ENCODE measurements at places on chromosomes 11 and 22.
A peak's percentile ranks its signal among the peaks of the same experiment; 100 is the strongest.

- DNase-seq, result no peak
These were observed 5.4 kb downstream of the GRK2 start for GRCh38 chr11:67271541-67272284.

GRCh38 chr11:45184640-45185039, 38.2 kb downstream of the PRDM11 start:
- no peak for DNase-seq

- DNase-seq, result no peak
These were observed 16.4 kb upstream of the OR5AL1 start for GRCh38 chr11:56396047-56396446.

- peak; percentile 85 for DNase-seq
These were observed 100.3 kb upstream of the AKIP1 start for GRCh38 chr11:8810540-8811301.

DNA sequence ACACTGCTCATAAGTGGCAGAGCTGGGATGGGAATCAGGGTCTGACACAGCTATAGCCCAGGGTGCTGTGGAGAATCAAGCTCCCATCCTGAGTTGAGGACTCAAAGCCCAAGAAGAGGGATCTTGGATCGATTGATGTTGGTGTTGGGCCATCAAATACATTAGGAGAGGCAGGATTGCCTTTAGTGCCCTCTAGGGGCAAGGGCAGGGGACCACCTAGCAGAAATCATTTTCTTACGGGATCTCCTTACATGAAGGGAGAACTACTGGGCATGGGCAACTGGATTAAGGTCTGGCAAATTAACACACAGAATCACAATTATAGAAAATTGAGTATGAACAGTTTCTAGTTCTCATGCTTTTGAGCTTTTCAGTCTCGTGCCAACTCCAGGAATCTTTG, 24.9 kb upstream of the EMSY start:
- DNase-seq, result no peak

GRCh38 chr11:131288521-131289091, 81.8 kb upstream of the NTM start:
- DNase-seq, result no peak

DNA sequence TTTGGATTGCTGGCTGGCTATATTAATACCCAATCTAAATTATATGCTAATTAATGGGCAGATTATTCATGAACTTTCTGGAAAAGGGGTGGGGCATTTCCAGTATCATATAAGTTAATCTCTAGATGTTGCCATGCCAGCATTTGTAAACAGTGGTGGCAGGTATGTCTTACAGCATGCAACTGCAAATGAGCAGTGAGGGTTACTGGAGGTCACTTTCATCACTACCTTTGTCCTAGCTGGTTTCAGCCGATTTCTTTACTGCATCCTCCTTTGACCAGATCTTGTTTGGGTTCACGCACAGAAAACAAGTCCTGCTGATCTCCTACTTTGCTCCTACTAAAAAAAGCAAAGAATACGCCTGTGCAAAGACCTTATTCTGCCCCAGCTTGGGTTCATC, 89.1 kb upstream of the USP47 start:
- DNase-seq, result no peak
